ENCODE measurements at places on chromosomes 2 and 18. TPM values are rescaled to one million over a fixed set of nuclear protein-coding genes. Genes with fewer than 3 reads are reported as not detected.

DNA sequence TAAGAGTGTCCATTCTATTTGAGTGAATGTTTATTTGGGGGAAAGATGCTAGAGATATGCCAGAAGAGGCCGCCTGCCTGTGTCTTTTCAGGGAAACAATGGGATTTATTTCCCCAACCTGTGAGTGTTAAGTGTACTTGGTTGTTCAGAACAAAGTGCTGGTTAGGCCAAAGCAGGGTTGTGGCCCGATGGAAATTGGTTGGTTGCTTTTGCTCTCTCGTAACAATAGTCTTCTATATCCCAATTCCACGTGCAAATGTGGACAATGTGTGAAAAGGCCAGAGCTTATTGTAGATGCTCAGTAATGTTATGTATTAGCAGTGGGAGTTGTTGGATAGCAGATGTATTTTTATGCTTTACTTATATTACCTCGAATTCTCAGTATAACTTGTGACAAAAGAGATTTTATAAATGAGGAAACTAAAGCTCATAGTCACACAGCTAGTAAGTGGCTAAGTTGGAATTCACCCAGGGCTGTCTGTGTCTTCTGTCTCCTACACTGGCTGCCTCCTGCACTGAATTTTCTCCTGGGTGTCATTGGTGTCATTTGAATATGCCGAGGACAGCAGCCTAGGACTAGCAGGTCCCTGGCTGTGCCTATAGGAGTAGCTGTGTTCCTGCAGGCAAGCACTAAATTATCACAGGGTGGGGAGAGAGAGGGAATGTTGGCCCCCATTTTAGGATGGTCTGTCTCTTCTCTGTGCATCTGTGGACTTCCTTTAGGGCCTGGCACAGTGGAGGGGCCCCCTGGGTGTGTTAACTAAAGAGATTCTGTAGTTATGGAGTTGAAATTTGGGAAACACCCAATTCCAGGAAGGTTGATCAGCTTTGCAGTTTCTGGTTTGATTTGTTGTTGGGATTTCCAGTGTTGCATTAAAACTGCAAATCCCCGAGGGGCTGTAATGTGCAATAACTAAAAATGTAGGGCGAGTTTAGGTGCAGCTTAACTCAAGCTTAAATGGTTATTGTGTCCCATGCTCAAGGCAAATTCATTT is 21.6 kb downstream of the GPD2 start:
- no peak for DNase-seq

- peak; percentile 46 for DNase-seq
Observed at GRCh38 chr2:197786010-197786877, 1.1 kb upstream of the BOLL start.

Gene LIMS4
- polyA plus RNA-seq, result 2.9 TPM

DNA sequence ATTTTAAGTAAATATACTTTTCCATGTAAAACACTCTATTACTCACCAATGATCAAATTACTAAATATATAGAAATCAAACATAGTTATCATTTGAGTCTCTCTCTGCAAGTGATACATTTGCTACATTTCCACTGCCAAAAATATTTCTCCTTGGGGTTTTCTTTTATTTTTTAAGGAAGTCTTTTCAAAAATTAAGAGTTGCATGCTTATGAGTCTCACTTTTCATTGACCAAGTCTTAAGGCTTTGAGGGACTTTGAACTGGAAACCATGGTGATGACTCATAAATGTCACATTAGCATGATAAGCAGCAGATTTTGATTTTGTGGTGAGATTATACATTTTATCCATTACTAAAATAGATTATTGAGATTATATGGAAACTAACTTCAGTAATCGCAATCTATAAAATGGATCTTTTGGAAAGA is 152.9 kb downstream of the FAM124B start:
- no peak for DNase-seq

DNA sequence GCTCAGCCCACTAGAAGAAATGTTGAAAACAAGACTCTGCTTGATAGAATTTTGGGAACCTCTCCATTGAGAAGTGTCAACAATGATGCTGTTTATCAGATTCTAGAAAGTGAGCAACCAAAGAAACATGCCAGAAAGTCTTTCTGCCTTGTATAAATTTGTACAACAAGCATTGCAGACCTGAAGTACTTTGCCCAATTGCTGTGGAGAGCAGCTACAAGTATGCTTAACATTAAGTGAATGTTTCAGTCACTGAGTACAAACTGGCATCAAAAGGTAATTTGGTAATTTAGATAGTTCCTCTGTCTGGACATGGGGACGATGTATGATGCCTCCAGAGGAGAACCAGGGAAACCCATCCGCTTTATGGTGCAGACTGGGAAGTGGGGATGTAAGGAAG is 33.4 kb upstream of the SKA1 start:
- no peak for DNase-seq

- DNase-seq, result no peak
Observed at GRCh38 chr2:61632276-61633169, 94.4 kb upstream of the XPO1 start.

DNA sequence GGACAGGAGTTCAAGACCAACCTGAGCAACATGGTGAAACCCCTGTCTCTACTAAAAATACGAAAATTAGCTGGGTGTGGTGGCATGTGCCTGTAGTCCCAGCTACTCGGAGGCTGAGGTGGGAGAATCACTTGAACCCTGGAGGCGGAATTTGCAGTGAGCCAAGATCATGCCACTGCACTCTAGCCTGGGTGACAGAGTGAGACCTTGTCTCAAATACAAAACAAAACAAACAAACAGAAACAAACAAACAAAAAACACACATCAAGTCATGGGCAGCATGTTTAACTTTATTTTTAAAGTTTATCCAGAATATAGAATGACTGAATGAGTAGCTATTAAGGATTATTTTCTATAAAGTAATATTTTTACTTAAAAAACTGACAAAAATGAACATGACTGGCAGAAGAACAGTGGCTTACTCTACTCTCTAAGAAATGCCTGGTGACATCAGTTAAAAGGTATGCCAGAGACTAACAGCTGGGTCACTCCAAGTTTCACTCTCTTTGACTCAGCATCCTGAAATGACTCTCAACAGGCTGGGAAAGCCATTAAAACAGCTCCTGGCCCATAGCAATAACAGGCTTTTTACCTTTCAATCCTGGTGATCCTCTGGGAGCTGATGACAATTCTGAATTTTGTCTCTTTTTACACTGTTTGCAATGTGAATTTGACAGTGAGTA is 281.6 kb upstream of the STON1 start:
- DNase-seq, result no peak

Measured in pancreas (tissue), 10 donors.